ENCODE measurements at places on chromosomes 6 and 20.
A peak's percentile ranks its signal among the peaks of the same experiment; 100 is the strongest.

- no peak overlapping the region for H3K4me3 ChIP-seq
- no peak for DNase-seq
- no peaks in the 10 kb centered on the region for H3K4me1 ChIP-seq
- no peak overlapping the region for H3K27ac ChIP-seq
- H3K27me3 ChIP-seq, result no peaks in the 10 kb centered on the region
Observed at GRCh38 chr6:115575285-115575684, 485.4 kb downstream of the FRK start.

DNA sequence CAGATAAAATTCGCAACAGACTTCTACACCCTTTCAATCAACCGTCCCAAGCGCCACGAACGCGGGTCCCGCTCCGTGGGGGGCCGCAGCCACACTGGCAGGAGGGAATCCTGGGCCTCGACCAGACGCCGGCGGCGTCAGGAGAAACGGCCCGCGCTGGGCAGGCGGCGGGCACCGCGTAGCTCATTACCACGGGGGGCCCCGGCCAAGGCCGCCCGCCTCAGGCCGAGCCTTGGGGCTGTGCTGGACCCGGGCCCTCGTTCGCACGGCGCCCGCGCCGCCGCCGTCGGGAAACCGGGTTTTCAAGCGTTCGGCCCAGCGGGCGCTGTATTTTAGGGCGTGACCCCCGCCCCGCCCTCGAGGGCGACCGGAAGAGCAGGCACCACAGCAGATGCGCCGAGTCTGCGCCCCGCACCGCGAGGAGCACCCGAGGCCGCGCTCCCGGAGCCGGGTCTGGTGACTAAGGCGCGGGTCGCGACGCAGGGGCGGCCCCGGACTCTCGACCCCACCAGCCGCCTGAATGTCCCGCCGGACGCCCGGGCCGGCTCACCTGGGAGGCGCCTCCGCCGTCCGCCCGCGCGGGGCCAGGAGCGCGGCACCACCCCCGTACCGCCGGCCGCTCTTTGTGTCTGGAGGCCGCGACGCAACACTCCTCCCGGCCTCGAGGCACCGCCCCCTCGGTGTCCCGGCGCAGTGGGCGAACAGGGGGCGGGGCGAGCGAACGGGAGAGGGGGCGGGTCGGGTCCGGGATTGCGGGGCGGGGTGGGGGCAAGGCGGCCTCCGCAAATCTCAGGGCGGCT lies at the start of gene NINL:
Gene NINL (minus strand): TSS at position 627 of the 800 bp plus-strand sequence. CDS start 58,944 bp downstream, outside the sequence.
- no peaks in the 10 kb centered on the region for H3K36me3 ChIP-seq
- H3K4me3 ChIP-seq, result peak within 1 kb of the TSS; percentile 47
- H3K4me1 ChIP-seq, result peaks cover 5% of the 10 kb centered on the region
- no peaks in the 10 kb centered on the region for H3K27me3 ChIP-seq

- H3K4me3 ChIP-seq, result no peak overlapping the region
- no peaks in the 10 kb centered on the region for H3K4me1 ChIP-seq
- no peak overlapping the region for H3K27ac ChIP-seq
- H3K27me3 ChIP-seq, result no peaks in the 10 kb centered on the region
- no peak for DNase-seq
- H3K36me3 ChIP-seq, result no peaks in the 10 kb centered on the region
Observed at GRCh38 chr20:14407336-14407735, 69.9 kb upstream of the FLRT3 start.

- no peaks in the 10 kb centered on the region for H3K36me3 ChIP-seq
- no peaks in the 10 kb centered on the region for H3K4me1 ChIP-seq
- no peaks in the 10 kb centered on the region for H3K27me3 ChIP-seq
- no peak overlapping the region for H3K4me3 ChIP-seq
- no peak overlapping the region for H3K27ac ChIP-seq
- no peak for DNase-seq
Observed at GRCh38 chr6:39808346-39808745, 16.2 kb downstream of the DAAM2 start.

- H3K27ac ChIP-seq, result no peak overlapping the region
- no peaks in the 10 kb centered on the region for H3K36me3 ChIP-seq
- H3K4me1 ChIP-seq, result no peaks in the 10 kb centered on the region
- no peak overlapping the region for H3K4me3 ChIP-seq
Observed at GRCh38 chr6:89251170-89251569, 34.0 kb upstream of the GABRR1 start.

GRCh38 chr20:53840532-53840931 lies 229.9 kb downstream of the BCAS1 start:
- no peaks in the 10 kb centered on the region for H3K27me3 ChIP-seq
- H3K4me1 ChIP-seq, result peaks cover 89% of the 10 kb centered on the region
- H3K36me3 ChIP-seq, result no peaks in the 10 kb centered on the region
- no peak for DNase-seq
- H3K4me3 ChIP-seq, result no peak overlapping the region

GRCh38 chr6:44342052-44342451 lies 398 bp upstream of the SPATS1 start:
- no peaks in the 10 kb centered on the region for H3K4me1 ChIP-seq
- peaks cover 14% of the 10 kb centered on the region for H3K27me3 ChIP-seq
- DNase-seq, result no peak
- H3K27ac ChIP-seq, result no peak overlapping the region
- no peaks in the 10 kb centered on the region for H3K36me3 ChIP-seq

GRCh38 chr20:14259689-14260088 lies 77.7 kb downstream of the FLRT3 start:
- no peaks in the 10 kb centered on the region for H3K27me3 ChIP-seq
- no peak overlapping the region for H3K4me3 ChIP-seq
- H3K36me3 ChIP-seq, result no peaks in the 10 kb centered on the region
- no peak overlapping the region for H3K27ac ChIP-seq
- DNase-seq, result no peak
- H3K4me1 ChIP-seq, result no peaks in the 10 kb centered on the region

- H3K36me3 ChIP-seq, result no peaks in the 10 kb centered on the region
- H3K27me3 ChIP-seq, result peaks cover 4% of the 10 kb centered on the region
- DNase-seq, result no peak
- H3K4me3 ChIP-seq, result no peak overlapping the region
- no peak overlapping the region for H3K27ac ChIP-seq
Observed at GRCh38 chr6:16168858-16169257, 40.0 kb downstream of the MYLIP start.

DNA sequence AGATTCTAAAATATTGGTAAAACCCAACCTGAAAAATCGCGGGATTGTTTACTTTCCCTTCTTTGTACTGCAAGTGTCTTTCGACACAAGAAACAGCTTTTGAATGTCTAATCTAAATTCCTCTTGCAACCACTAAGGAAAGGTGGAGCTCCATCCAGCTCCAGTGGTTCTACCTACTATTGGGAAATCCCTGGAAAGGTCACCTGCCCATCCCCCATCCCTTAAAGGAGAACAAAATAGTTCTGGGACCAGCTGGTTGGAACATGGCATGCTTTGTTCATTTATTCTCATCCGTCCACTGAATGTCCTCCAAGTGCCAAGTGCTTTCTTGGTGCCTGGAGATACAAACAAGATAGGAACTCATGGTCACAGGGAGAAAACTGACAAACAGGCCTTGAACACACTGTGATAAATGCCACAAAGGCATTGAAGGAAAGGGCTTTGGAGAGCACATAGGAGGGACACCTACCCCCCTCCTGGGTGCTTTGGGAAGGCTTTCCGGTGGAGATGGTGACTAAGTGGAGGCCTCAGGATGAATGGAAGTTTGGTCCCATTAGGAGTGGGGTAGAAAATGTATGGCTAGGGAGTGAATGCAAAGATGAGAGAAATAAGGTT lies 2.3 kb upstream of the CITED2 start:
- H3K4me3 ChIP-seq, result no peak overlapping the region
- no peak for DNase-seq
- H3K27ac ChIP-seq, result no peak overlapping the region
- peaks cover 13% of the 10 kb centered on the region for H3K4me1 ChIP-seq
- no peaks in the 10 kb centered on the region for H3K36me3 ChIP-seq

GRCh38 chr6:17442196-17442595 lies 48.8 kb downstream of the CAP2 start:
- no peaks in the 10 kb centered on the region for H3K36me3 ChIP-seq
- no peak overlapping the region for H3K4me3 ChIP-seq
- no peaks in the 10 kb centered on the region for H3K27me3 ChIP-seq
- no peak for DNase-seq
- no peaks in the 10 kb centered on the region for H3K4me1 ChIP-seq
- no peak overlapping the region for H3K27ac ChIP-seq

DNA sequence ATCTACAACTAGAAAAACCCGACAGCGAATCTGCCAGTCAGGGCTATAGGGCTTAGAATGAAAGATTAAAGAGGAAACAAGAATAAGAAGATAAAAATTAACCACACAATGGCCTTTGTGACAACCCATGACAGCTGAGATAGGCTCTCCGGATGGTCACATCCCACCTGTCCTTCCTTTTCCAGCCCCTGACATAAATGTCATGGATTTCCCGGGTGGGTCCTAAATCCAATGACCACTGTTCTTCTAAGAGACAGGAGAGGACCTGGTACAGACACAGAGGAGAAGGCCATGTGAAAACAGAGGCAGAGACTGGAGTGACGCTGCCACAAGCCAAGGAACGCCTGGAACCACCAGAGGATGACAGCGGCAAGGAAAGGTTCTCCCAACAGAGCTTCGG lies 41.8 kb downstream of the ATXN1 start:
- no peak overlapping the region for H3K27ac ChIP-seq
- no peaks in the 10 kb centered on the region for H3K27me3 ChIP-seq
- H3K4me3 ChIP-seq, result no peak overlapping the region
- H3K4me1 ChIP-seq, result peaks cover 9% of the 10 kb centered on the region

- H3K27ac ChIP-seq, result no peak overlapping the region
Observed at GRCh38 chr20:10185741-10186558, 32.7 kb upstream of the SNAP25 start.

GRCh38 chr20:2692036-2692885 lies at the start of gene EBF4:
Gene EBF4 (plus strand): TSS chr20:2692780. CDS start chr20:2693646, 866 bp downstream.
- H3K4me1 ChIP-seq, result peaks cover 16% of the 10 kb centered on the region
- H3K36me3 ChIP-seq, result no peaks in the 10 kb centered on the region
- H3K27me3 ChIP-seq, result peaks cover 19% of the 10 kb centered on the region
- H3K4me3 ChIP-seq, result no peak within 1 kb of the TSS

- H3K27me3 ChIP-seq, result no peaks in the 10 kb centered on the region
- peak overlapping the region; percentile 77 for H3K4me3 ChIP-seq
- peak overlapping the region; percentile 90 for H3K27ac ChIP-seq
- DNase-seq, result peak; percentile 57
Observed at GRCh38 chr6:33787954-33788693, 806 bp downstream of the LEMD2 start.

DNA sequence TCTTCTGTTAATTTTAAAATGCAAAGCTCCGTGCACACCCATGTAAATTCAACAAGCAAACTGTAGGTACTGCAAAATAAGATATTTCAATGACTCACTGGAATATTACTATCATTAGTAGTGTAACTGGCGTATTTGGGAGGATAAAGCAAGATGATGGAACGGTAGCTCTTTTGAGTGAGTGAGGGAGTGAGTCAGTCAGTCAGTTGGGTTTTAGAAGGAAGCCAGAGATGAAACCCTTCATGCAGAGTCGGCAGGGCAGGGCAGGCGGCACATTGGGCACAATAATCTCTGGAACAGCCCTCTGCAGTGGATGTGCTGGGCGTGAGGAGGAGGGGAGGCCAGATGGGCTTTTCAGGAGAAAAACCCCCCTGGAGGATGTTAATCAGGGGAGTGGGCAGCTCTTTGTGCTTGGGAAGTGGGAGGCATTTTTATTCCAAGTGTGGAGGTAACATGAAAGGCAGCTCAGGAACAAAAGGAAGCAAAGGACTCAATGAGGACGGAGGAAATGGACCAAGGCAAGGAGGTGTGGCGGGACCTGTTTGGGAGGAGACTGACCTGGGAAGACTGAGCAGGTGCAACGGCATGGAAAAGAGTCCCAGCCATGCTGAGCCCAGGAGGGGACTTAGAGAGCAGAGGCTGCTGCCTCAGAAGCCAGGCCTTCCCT lies 171.2 kb downstream of the ZDHHC14 start:
- H3K27me3 ChIP-seq, result no peaks in the 10 kb centered on the region
- H3K4me3 ChIP-seq, result no peak overlapping the region
- no peak for DNase-seq
- no peak overlapping the region for H3K27ac ChIP-seq

DNA sequence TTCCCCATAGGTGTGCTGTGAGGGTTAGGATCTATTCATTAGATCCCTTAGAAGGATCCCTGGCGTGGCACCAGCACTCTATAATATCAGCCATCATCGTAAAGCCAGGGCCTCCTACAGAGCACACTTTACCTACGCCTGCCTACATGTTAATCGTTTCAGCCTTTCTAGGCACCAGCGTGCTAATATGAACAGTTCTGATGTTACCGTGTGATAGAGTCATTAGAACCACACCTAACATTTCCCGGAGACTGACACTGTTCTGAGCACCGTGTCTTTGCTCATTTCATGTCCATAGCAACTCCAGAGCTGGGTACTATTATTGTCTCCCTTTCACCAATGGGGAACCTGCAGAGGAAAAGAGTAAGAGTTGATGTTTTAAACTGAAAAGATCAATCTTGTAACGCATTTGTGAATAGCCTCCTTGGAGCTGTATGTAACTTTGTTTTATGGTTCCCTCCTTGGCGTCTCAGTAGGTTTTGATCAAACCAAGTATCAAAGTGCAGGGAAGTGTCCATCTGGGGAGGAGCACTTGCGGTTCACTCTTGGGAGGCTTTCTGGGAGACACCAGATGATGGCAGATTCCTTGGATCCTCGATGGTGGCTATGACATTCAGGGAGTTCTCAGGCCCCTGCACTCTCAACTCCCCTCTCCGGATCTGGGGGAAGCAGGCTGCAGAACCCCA lies 73.8 kb upstream of the KCNG1 start:
- peaks cover 7% of the 10 kb centered on the region for H3K4me1 ChIP-seq
- H3K27me3 ChIP-seq, result peaks cover 13% of the 10 kb centered on the region
- H3K36me3 ChIP-seq, result no peaks in the 10 kb centered on the region
- DNase-seq, result no peak
- H3K27ac ChIP-seq, result no peak overlapping the region
- no peak overlapping the region for H3K4me3 ChIP-seq

DNA sequence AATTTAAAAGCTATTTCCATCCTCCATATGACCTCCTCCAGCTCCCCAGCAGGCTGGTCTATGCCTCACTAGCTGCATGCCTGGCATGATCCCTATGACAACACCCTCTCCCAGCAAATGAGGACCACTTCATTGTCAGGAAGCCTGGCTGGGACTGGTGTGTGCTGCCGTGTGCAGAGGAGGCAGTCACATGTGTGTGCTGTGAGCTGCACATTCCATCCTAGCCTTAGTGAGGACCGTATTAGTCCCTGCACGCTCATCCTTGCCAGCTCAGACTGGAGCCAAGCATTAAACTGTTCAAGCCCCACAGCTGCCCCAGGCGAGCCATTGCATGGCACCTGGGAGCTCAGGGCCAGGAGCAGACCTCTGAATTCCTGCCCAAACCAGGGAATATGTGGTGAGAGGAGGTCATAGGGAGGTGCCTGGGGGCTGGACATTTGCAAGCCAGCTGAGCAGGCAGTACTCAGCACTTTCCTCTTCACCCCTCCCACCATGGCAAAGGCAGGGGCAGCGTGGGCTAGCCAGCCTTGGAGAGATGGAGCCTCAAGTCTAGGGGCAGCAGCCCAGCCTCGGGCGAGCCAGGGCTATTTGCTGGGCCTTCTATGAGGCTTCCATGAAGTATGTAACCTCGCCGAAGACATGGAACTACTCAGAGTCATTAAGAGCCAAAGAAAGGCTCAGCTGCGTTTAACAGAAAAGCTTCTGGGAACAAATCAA lies 8.7 kb upstream of the CCN5 start:
- H3K4me3 ChIP-seq, result no peak overlapping the region
- no peak overlapping the region for H3K27ac ChIP-seq
- H3K36me3 ChIP-seq, result no peaks in the 10 kb centered on the region
- no peaks in the 10 kb centered on the region for H3K4me1 ChIP-seq
